ENCODE measurements at places on chromosomes 13 and 19.

DNA sequence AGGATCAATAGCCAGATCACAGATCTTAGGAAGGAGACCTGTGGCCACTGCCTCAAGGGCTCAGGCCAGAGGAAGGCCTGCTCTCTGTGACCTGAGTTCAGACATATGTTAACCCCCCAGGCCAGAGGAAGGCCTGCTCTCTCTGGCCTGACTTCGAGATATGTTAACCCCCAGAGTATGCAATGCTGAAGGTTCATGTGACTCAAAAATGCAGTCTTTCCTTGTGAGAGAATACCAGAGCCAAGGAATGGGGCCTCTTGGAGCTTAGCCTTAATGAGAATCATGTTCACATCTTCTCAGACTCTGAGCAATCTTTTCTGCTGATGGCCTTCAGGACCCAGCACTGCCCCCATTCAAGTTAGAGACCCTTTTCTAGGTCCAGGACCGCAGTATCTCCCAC lies 36.7 kb downstream of the MBNL2 start:
- H3K4me1 ChIP-seq: peaks cover 96% of the 10 kb centered on the region
- H3K27ac ChIP-seq: peak overlapping the region; percentile 87
- H3K4me3 ChIP-seq: peak overlapping the region; percentile 14
- no peak for DNase-seq
- H3K27me3 ChIP-seq: no peaks in the 10 kb centered on the region
- H3K36me3 ChIP-seq: no peaks in the 10 kb centered on the region

GRCh38 chr19:18328340-18329034 lies 5.6 kb upstream of the LSM4 start:
- no peaks in the 10 kb centered on the region for H3K36me3 ChIP-seq
- H3K27me3 ChIP-seq: no peaks in the 10 kb centered on the region
- DNase-seq: peak; percentile 97
- peak overlapping the region; percentile 57 for H3K27ac ChIP-seq

DNA sequence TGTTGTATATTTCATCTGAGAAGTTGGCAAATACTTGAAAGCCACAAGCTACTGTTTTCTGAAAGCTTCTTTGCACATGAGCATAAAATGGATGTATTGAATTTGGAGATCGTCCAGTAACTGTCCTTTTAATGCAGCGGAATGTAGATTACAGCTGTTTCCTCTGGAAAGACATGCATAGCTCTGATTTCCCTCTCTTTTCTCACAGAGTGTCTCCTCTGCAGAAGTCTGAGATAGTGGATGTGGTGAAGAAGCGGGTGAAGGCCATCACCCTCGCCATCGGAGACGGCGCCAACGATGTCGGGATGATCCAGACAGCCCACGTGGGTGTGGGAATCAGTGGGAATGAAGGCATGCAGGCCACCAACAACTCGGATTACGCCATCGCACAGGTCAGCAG lies 283.0 kb downstream of the SHISA2 start:
- H3K4me3 ChIP-seq: no peak overlapping the region
- H3K36me3 ChIP-seq: no peaks in the 10 kb centered on the region
- no peaks in the 10 kb centered on the region for H3K4me1 ChIP-seq
- no peaks in the 10 kb centered on the region for H3K27me3 ChIP-seq

- H3K27ac ChIP-seq: no peak overlapping the region
- no peak for DNase-seq
- H3K4me3 ChIP-seq: no peak overlapping the region
- no peaks in the 10 kb centered on the region for H3K4me1 ChIP-seq
Observed at GRCh38 chr13:74270018-74270417, 135.8 kb upstream of the KLF12 start.

- peak; percentile 77 for DNase-seq
- peaks cover 47% of the 10 kb centered on the region for H3K4me1 ChIP-seq
- peak overlapping the region; percentile 71 for H3K27ac ChIP-seq
- no peaks in the 10 kb centered on the region for H3K27me3 ChIP-seq
- H3K4me3 ChIP-seq: peak overlapping the region; percentile 68
Observed at GRCh38 chr19:19385896-19386869, 19.3 kb upstream of the GATAD2A start.

DNA sequence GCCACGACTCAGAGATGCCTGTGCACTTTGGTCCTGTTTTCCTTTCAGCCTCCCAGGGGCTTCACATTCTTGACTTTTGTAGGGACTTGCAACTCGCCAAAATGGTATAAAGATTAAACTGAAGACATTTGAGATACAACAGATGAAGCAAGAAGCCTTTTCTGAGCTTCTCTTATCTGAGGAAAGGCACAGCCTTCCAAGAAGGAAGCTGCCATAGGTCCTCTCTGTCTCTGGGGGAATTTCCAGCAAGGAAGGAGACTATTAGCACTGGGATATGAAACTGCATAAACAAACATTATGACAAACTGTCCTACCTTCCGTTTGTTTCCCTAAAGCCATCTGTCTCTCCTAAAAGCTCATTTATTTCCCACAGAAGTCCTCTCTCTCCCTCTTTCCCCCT lies 39.3 kb downstream of the TGDS start:
- H3K27ac ChIP-seq: no peak overlapping the region
- no peak overlapping the region for H3K4me3 ChIP-seq
- H3K4me1 ChIP-seq: no peaks in the 10 kb centered on the region

- H3K4me1 ChIP-seq: no peaks in the 10 kb centered on the region
- no peak overlapping the region for H3K4me3 ChIP-seq
- no peaks in the 10 kb centered on the region for H3K36me3 ChIP-seq
- H3K27ac ChIP-seq: no peak overlapping the region
Observed at GRCh38 chr13:51944428-51944827, 66.8 kb downstream of the ATP7B start.

GRCh38 chr13:45007225-45007624 lies 17.9 kb downstream of the GPALPP1 start:
- no peaks in the 10 kb centered on the region for H3K27me3 ChIP-seq
- no peak for DNase-seq
- no peaks in the 10 kb centered on the region for H3K36me3 ChIP-seq
- H3K27ac ChIP-seq: no peak overlapping the region
- H3K4me3 ChIP-seq: no peak overlapping the region
